Cardiac ventricle fibroblast (primary cell): ENCODE measurements at places on chromosomes 1 and 21. TPM values are rescaled to one million over a fixed set of nuclear protein-coding genes. Genes with fewer than 3 reads are reported as not detected.

The NLRP3 gene
- not detected in 2 replicates for total RNA-seq

The C1QTNF12 gene
- 0.25 and 0.93 TPM in 2 replicates for total RNA-seq

The SPOCD1 gene
- 18.3 and 23.2 TPM in 2 replicates for total RNA-seq

The TNFRSF8 gene
- 0.05 and 0.06 TPM in 2 replicates for total RNA-seq

The GPR61 gene
- not detected in 2 replicates for total RNA-seq

The TFAP2E gene
- not detected in 2 replicates for total RNA-seq

The C1orf141 gene
- total RNA-seq = not detected in 2 replicates

The CACHD1 gene
- 8.5 and 8.7 TPM in 2 replicates for total RNA-seq

The GSTM5 gene
- 4.4 and 7.1 TPM in 2 replicates for total RNA-seq

The NCF2 gene
- not detected in 2 replicates for total RNA-seq

The OR10Z1 gene
- not detected in 2 replicates for total RNA-seq

The CD5L gene
- total RNA-seq = not detected in 2 replicates

The MTARC1 gene
- 0.44 and 0.56 TPM in 2 replicates for total RNA-seq

The BMP8A gene
- total RNA-seq = 0.15 TPM in 1 of 2 replicates, not detected in the other

The AIRE gene
- not detected in 2 replicates for total RNA-seq

The FOXO6 gene
- not detected in 2 replicates for total RNA-seq

The GJB5 gene
- not detected in 2 replicates for total RNA-seq

The SLC22A15 gene
- total RNA-seq = 0.50 and 1.7 TPM in 2 replicates

The ZNF683 gene
- not detected in 2 replicates for total RNA-seq

The TEDDM1 gene
- total RNA-seq = not detected in 2 replicates

The ANKRD34A gene
- 0.39 and 0.75 TPM in 2 replicates for total RNA-seq

The FAM167B gene
- total RNA-seq = 0.44 and 0.54 TPM in 2 replicates

The OR2T11 gene
- total RNA-seq = not detected in 2 replicates

The FCRL6 gene
- total RNA-seq = not detected in 2 replicates

The CEPT1 gene
- total RNA-seq = 23.7 and 28.6 TPM in 2 replicates

The BLACAT1 gene
- total RNA-seq = 0.29 and 0.37 TPM in 2 replicates

The CRB1 gene
- 0.15 TPM in 1 of 2 replicates, not detected in the other for total RNA-seq

The LRIG2 gene
- 7.8 and 13.4 TPM in 2 replicates for total RNA-seq

The ETV3L gene
- not detected in 2 replicates for total RNA-seq

The TMPRSS3 gene
- not detected in 2 replicates for total RNA-seq

The PRELP gene
- total RNA-seq = 1.3 TPM in 2 replicates

The LIN28A gene
- not detected in 2 replicates for total RNA-seq

The FCGR3A gene
- not detected in 2 replicates for total RNA-seq

The RGS4 gene
- total RNA-seq = 421 TPM in 2 replicates

The DYNLT5 gene
- 1.3 TPM in 1 of 2 replicates, not detected in the other for total RNA-seq

The IL12RB2 gene
- total RNA-seq = not detected in 2 replicates

The TNN gene
- not detected in 2 replicates for total RNA-seq

The OR2L3 gene
- total RNA-seq = not detected in 2 replicates

The MANEAL gene
- 0.20 and 0.81 TPM in 2 replicates for total RNA-seq

The FCRLA gene
- total RNA-seq = not detected in 2 replicates

The FAM78B gene
- 0.81 and 1.5 TPM in 2 replicates for total RNA-seq

The TSPAN1 gene
- 0.29 TPM in 1 of 2 replicates, not detected in the other for total RNA-seq

The PRKAB2 gene
- total RNA-seq = 10.8 and 11.9 TPM in 2 replicates

The CTTNBP2NL gene
- 10.0 and 22.3 TPM in 2 replicates for total RNA-seq

The OR10J5 gene
- not detected in 2 replicates for total RNA-seq

The PROK1 gene
- total RNA-seq = not detected in 2 replicates

The CACNA1S gene
- not detected in 2 replicates for total RNA-seq

The PLD5 gene
- total RNA-seq = not detected in 2 replicates

The KIF17 gene
- 0.37 and 0.44 TPM in 2 replicates for total RNA-seq

The GJA9 gene
- total RNA-seq = not detected in 2 replicates

The CRYAA gene
- total RNA-seq = not detected in 2 replicates
